Left ventricle myocardium superior (tissue), 1 donor: ENCODE measurements at places on chromosomes 2 and 18. TPM values are rescaled to one million over a fixed set of nuclear protein-coding genes. Genes with fewer than 3 reads are reported as not detected.

Gene CHST9
- total RNA-seq, result 7.0 TPM

Gene NPPC
- 7.2 TPM for total RNA-seq

Gene GAL3ST2
- total RNA-seq, result not detected

Gene SPC25
- 0.55 TPM for total RNA-seq

Gene SLC4A3
- 456 TPM for total RNA-seq

Gene SLC5A7
- total RNA-seq, result 0.07 TPM

Gene TTC32
- 4.0 TPM for total RNA-seq
